Stimulated activated CD4-positive, alpha-beta T cell treated with anti-CD3 and anti-CD28 coated beads, Interleukin-2, amount 100 ng/mL, for 4 hours (primary cell): ENCODE measurements at places on chromosomes 7 and 10.

DNA sequence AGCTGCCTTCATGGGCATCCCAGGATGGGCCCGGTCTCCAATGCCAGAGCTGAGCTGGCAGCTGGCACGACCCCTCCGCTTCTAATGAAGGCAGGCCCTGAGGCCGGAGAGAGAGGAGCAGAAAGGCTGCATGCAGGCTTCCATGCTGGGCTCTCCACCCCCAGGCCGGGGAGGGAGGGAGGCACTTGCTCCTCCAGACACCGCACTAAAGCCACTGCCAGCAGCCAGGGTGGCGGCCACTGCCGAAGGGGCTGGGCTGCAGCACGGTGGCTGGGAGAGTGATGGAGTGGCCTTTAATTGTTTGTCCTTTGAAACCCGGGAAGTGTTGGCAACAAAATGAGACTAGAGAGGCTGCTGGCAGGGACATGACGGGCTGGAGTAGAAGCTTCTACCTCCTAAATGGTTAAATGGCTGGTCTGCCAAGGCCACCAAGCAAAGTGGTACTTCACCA, 236.5 kb downstream of the SKAP2 start:
- no peak for DNase-seq

- DNase-seq, result no peak
Measured at GRCh38 chr10:11189582-11190376, 172.1 kb downstream of the CELF2 start.

GRCh38 chr10:9244864-9245263, 1190.4 kb downstream of the GATA3 start:
- no peak for DNase-seq

- no peak for DNase-seq
Measured at GRCh38 chr10:113310347-113310746, 242.5 kb upstream of the HABP2 start.

DNA sequence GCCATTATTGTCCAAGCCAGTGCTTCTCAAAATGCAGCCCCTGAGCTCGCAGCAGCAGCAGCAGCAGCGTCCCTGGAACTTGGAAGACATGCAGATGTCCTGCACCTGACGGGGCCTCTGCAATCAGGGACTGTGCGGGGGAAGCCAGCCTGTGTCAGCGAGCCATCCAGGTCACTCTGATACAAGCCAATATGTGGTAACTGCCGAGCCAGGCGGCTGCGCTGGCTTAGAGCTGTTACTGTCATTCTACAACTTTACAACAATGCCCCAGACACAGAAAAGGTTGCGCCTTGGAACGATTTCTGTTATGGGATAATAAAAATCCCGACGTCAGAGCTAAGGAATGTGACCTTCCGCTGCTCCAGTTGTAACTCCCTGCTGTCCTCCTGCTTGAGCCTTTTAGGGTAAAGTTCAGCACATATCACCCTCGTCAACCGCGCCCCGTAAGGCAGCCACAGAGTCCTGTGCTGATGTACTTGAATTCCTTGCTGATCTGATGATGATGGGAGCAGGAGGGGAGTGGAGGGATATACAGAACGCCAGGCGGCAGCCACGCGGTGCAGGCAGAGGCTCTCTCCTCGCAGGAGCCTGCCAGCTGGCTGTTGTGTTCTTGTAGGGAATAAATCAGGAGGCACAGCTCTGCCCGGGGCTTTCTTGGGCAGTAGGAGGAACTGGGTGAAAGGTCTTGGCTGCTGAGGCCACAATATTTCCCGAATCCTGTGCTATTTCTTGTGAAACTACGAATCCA, 20.0 kb upstream of the CRYGN start:
- no peak for DNase-seq

DNA sequence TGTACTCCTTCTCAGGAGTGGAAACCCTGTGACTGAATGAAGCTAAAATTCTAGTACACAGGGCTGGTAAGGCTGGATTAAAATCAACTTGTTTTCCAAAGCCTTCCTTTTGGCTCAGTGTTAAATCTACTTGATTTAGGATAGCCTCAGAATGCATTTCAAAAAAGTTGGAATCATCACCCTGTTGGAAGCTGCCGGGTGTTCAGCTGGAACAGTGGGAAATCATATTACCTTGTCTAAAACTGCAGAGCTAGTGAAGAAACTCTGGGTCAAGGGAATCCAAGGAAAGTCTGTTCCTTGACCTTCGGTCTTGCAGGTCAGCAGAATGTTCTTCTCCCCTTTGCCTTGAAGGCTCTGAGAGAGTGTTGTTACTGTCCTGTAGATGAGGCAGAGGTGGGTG, 252.1 kb upstream of the INHBA start:
- DNase-seq, result no peak

DNA sequence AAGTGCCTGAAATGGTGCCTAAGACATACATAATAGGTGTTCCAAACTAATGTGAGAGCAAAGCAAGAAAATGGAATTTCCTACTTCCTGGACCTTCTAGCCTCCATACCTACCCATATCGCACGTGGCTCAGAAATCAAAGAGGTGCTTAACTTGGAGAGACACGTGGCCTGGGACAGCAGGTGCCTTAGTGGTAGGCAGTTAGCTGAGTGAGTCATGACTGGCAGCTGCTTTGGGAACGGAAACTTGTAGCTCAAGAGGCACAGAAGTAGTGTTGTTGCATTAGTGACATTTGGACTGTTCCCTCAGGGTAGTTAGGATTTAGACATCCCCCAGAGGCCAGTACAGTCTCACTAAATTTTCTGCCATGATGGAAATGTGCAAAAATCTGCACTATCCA, 12.0 kb upstream of the BMPER start:
- no peak for DNase-seq

DNA sequence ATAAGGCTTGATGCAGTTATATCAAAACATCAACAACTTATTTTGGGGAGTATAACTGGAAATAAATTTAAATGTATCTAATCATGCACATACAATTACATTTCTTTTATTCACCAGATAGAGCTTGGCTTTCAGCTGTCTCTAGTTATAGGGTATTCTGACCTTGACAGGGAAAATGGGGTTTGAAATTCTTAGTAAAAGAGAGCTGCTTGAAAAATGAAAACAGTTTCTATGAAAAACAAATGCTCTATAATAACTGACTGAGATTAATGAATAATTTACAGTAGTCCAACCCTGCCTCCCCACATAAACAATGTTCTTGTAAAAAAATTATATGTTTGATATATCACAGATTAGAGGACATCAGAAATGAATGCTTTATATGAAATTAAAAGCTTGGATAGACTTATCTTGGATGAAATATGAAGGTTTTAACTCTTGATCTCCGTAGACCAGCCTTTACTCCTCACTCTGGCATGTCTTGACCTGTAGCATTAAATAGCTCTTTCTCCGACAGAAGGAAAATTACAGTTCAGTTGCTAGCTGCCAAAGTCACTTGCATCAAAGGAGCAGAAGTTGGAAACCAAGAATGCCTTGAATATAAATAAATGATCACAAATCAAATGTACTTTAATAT, 32.1 kb downstream of the VWC2 start:
- no peak for DNase-seq

DNA sequence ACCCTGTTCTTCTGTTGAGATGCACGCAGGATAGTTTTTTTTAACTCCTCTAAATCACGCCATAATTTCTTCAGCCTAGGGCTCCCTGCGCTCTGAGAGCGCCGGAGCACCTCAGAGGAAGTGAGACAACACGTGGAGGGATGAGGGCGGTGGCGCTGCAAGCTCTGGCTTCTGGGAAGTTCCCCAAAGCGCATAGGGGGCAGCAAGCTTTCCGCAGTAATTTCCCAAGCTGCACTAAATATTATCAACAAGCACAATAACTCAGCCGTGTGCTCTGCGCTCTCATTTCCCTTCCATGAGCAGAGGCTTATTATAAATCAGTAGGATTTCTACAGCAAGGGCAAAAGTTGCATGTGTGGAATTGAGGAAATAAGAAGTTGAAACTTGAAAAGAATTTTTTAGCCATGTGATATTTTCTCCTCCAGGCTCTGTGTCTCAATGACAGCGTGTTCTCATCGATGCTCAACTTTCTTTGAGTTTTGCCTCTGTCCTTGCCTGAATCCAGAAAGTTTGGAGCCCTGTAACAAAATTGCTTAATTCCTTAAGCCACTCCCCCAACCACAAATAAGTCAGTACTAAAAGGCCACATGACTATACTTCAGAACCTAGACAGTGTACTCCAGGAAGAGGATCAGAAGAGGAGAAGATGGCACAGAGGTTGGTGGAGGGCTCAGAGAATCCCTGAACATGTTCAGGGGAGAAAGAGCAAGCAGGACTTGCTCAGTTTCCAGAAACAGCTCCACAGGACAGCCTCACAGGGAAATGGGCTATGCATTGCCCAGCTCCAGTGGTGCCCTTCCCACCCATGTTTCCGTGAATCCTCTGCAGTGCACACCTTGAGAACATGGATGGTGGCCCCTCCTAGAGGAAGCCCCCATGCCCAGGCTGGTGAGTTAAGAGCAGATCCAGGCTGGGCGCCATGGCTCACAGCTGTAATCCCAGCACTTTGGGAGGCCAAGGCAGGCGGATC, 221.5 kb upstream of the GHITM start:
- no peak for DNase-seq

GRCh38 chr10:103541616-103542015, 48.1 kb downstream of the NEURL1 start:
- no peak for DNase-seq

DNA sequence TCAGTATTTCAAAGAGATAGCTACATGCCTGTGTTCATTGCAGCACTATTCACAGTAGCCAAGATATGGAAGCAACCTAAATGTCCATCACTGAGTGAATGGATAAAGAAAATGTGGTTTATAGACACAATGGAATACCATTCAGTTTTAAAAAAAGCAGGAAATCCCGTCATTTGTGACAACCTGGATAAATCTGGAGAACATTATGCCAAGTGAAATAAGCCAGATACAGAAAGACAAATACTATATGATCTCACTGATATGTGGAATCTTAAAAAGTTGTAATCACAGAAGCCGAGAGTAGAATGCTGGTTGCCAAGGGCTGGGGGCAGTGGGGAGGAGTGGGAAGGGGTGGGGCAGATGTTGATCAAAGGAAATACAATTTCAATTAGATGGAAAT, 235.8 kb upstream of the IGFBP3 start:
- DNase-seq, result no peak

- DNase-seq, result no peak
Measured at GRCh38 chr7:21191321-21192073, 236.4 kb upstream of the SP4 start.

- DNase-seq, result peak; percentile 66
Measured at GRCh38 chr10:71569775-71570588, 149.6 kb downstream of the C10orf105 start.

DNA sequence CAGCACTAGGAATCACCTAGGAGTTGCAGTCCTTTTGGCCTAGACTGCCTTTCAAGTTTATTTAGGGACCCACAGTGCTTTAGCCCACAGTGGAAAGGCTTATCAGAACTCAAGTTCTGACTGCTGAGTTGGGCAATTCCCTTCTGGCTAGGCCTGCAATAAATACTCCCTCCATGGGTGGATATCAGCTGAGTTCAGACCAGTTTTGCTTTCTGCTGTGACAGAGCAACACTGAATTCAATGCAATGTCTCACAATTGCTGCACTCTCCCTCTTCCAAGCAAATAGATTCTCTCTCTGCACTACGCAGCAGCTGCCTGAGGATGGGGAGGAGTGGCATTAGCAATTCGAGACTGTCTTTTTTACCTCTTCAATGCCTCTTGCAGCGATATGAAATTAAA, 1153.3 kb downstream of the SORCS1 start:
- DNase-seq, result no peak

- DNase-seq, result no peak
Measured at GRCh38 chr10:2981361-2981801, 86.0 kb upstream of the PFKP start.

DNA sequence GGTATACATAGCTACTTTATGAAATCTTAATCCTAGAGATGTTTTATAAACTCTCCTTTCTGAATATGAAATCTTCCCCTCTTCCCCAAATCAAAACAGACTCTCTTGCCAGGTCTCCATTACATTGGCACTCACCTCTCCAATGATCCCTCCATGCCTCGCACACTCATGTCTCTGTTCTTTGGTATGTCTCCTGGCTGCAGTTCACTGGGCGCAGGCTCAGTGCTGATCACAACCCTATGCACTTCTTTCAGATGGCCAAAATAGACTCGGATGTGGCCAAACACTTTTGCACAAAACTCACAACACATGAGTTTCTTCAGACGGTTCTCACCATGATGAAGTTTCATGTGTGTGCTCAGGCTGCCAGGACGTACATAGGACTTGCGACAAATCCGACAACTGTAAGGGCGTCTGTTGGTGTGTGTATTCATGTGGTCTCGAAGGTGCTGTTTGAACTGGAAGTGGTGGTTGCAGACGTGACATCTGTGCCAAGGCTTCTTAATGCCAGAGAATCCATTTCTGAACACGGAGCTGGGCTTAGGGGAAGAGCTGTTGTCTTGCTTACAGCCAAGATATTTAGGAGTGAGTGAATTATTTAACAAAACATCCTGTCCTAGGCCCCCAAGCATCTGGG, 183.2 kb downstream of the ZNF438 start:
- DNase-seq, result no peak

- no peak for DNase-seq
Measured at GRCh38 chr10:125363791-125364190, 203.4 kb upstream of the CTBP2 start.

DNA sequence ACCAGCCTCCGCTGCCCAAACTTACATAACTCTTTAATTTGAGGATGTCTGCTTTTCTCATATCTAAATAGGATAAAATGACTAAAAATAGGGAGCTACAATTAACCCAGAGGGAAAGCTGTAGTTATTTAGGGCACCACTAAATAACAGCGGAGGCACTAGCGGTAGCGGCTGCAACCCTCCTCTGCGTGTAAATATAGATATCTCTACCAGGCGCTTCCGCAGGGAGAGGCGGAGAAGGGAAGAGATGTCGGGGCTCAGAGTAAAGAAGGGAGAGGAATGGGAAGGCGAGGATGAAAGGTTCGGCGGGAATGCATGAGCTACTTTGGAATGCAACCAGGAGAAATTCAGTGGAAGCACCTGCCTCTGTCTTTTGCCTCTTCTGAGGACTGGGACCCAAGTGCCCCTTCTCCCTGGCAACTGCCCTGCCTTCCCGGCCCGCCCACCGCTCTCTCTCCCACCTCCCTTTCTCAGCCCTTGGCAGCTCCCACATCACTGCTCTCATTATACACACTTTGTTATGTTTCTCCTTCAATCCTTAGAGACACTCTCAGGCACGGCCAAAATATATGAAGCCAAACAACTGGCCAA, 698.3 kb downstream of the PARD3 start:
- no peak for DNase-seq

- no peak for DNase-seq
Measured at GRCh38 chr7:45363669-45364068, 206.1 kb downstream of the RAMP3 start.

GRCh38 chr7:15396210-15397158, 165.3 kb downstream of the AGMO start:
- DNase-seq, result no peak
